ENCODE measurements at places on chromosomes 2 and 18.
A peak's percentile ranks its signal among the peaks of the same experiment; 100 is the strongest.

DNA sequence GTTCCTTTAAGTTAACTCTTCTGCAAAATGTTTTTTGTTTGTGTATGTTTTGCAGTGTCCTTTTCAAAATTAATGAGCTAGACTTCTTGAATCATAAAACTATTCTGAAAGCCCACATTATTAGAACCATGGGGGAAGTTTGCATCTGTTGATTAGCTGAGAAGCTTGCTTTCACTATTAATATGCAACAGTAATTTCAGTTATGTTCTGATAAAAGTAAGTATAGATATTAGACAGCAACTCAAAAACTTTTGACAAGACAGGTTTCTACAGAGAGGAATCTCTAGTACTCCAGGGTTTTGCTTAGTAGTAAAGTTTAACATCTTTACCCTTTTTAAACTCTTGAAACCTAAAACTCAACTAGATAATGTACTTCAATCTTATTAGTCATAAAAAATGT, 147.8 kb downstream of the UBE2E3 start:
- no peak for DNase-seq

DNA sequence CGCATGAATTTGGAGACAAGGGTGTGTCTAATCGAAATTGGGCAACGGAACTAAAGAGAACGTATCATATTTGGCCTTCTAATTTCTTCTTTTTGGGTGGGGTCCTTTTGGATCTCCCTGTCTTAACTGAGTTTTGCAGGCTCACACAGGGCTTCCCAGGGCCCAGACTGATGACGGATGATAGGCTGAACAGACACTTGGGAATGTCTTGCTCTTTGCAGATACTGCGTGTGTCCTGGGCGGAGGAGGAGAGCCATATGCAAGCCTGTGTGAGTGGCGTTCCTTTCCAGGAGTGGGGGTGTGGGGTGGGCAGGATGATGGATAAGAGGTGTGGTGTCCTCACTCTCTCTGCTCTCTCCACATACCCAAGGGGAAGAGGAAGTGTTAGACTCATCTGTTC, 40.1 kb downstream of the TNP1 start:
- no peak for DNase-seq

GRCh38 chr18:8654503-8655451, 45.5 kb downstream of the RAB12 start:
- DNase-seq, result peak; percentile 35

GRCh38 chr18:75429975-75430374, 2.5 kb upstream of the SMIM21 start:
- peak; percentile 36 for DNase-seq

DNA sequence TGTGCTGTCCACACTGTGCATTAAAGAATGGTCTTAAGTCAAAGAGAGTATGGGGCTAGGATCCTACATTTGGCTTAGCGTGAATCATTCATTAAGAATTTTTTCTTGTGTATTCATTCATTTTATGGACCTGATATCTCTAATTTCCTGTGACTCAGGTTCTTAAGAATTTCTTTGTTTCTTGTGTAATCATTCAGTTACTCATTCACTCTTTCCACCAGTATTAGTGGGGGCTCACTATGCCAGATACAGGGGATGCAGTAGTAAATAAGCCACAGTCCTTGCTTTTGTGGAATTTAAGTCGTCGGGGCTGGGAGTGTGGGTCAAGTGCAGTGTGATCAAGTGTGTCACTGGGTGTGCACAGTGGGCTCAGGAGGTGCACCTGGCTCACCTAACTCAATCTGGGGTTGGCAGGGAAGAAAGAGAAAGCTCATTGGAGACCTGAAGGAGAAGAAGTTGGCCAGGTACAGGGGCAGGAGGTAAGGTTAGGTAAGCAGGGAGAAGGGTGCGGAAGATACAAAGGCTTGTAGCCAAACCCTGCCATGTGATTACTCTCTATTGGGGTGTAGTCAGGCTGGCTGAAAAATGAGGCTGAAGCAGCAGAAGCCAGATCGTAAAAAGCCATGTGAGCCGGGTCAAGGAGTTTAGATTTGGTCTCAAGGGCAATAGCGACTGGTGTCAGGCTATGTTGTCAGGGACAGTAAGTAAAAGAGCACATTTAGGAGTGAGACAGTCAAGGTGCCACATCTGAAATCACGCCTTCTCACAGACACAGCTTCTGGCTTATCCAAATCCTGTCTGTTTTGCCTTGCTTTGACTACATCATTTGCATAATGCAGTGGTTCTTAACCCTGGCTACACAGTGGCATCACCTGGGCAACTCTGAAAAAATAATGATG, 67.2 kb downstream of the KCTD1 start:
- DNase-seq, result peak; percentile 96

DNA sequence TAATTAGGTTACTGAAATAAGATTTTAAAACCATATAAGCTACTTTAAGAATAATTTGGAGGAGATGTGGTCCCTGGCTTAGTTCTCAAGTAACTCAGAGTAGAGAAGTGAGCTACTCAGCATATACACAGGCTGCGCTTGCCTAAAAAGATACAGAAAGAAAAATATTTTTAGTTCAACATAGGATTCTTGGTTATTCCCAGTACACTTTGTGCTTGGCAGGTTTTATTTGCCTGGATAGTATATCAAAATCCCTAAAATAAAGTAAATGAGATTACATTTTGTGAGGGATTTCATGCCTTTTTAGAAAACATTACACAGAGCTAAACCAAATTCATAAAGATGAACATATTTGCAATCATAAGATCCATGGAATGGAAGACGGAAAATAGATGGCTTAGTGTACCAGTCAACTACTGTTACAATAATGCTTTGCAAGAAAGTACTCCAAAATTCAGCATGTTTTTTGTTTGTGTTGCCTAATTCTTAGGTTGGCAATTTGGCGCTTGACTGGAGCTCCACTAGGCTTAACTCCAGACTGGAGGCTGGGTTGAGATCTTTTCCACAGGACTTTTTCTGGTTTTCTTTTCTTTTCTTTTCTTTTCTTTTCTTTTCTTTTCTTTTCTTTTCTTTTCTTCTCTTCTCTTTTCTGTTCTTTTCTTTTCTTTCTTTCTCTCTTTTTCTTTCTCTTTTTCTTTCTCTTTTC, 600.5 kb upstream of the SYT4 start:
- DNase-seq, result no peak

- DNase-seq, result no peak
These were observed 141.7 kb upstream of the GPC1 start for GRCh38 chr2:240293557-240294461.

DNA sequence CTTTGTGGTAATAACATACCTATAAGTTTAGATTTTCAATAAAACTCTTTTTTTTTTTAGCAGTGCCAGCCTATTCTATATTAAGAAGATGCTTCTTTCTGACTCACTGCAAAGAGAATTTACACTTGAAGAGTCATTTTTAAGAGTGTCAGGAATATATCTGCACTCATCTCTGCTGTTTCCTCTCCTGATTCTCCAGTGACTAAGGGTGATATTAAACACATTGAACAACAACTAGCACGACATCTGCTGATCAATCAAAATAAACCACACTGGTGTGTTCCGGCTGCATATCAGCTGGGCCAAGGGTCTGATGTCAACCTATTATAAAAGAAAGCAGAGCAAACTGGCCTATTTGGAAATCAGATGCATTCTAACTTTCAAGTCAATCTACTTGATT, 15.0 kb downstream of the RAB27B start:
- DNase-seq, result peak; percentile 30

DNA sequence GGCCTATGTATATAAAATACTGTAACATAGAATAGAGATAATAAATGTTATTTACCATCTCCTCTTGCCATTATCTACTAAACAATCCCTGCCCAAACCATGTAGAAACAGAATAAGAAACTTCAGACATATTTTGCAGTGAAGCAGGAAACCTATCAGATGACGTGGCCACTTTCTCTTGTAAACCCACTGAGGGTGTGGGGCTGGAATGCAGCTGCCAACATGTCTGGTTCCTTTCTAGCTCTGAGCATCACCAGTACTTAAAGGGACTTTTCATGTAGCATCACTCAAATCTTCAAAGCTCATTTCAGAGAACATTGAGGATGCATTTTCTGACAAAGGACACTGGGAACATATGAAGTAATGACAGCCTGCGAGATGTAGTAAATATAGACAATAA, 251.8 kb downstream of the LPIN1 start:
- peak; percentile 75 for DNase-seq

DNA sequence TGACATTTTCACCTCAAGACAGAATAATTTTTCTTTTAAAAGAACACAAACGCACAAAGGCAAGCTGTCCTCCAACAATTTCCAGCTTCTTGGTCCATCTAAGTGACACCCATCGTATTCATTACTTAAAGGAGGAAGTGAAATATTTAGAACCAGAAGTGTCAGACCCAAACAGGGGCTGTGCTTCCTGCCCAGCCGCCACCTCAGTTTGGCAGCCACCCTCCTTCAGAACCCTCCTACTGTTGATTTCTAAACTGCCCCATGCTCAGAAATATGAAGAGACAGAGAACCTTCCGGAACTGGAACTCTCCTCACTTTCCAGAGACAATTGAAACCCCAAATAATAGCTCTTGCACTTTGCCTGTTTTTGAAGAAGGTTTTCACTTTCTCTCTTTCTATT, 734.8 kb upstream of the SALL3 start:
- no peak for DNase-seq

- no peak for DNase-seq
These were observed 168.6 kb downstream of the SLC8A1 start for GRCh38 chr2:40283111-40283909.

DNA sequence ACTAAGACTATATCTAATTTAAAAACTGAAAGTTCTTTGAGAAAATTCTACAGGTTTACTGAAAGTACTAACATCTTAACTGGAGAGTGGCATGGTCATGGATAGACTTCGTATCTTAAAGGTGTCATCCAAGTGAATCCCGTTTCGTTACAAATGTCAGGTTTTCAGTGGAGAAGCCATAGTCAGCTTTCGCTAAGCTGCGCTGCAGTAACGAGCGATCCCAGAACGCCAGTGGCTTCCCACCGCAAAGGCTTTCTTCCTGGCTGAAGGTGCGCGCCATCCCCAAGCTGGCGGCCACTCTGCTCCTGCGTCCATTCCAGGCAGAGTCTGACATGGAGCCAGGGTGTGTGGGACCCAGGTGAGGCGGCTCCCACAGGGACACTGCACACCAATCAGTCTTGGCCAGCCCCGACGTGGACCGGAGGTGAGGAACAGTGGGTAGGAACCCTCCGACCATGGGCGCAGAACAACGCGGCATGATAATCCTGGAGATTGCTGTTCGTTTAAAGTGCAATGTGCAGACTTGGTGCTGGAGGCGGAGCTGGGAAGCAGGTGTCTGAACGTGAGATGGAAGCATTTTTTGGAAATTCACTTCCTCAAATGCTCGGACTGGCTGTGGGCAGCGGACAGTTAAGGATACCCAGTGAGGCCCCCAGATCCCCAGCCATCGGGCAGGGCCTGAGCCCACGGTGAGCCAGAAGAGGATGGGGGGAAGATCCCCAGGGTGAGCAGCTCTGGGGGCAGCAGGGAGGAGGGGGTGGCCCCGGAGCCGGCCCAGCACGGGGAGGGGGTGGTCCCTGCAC, 27.8 kb upstream of the KCNG2 start:
- no peak for DNase-seq

DNA sequence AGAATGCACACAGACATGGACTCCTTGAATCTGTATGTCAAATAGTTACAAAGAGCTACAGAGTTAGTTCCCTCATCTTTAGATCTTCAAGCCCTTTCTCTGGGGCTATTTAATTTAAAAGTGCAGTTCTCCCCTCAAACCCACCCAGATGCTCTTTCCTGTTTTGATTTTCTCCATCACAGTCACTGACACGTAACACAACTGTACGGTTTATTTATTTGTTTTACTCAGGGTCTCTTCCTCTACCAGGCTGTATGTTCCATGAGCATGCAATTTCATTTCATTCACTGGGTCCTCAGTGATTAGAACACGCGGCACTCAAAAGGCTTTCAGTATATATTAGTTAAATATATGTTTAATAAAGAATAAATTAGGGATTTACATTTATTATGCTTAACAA, 94.7 kb downstream of the DOCK10 start:
- no peak for DNase-seq

DNA sequence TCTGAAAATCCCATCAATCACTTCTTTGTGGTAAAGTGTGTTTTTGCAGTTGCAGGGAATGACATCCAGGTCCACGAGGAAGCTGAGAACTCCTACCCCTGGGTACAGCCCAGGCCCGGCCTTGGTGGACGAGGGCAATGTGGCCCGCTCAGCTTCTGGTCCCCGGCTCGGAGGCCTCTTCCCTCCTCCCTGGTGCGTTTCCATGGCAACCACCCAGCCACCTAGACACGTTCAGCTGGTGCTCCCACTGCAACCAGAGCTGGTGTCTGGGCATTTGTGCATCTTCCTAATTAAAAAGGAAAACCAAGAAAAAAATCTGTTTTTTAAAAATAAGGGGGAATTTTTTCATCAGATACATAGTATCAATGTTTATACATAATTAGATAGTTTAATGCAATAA, 603.6 kb upstream of the SALL3 start:
- DNase-seq, result no peak

- no peak for DNase-seq
These were observed 24.1 kb upstream of the SP3 start for GRCh38 chr2:173989160-173989883.

GRCh38 chr2:21836719-21837118, 713.0 kb downstream of the TDRD15 start:
- no peak for DNase-seq

- DNase-seq, result peak; percentile 40
These were observed 39.1 kb upstream of the DLX1 start for GRCh38 chr2:172046080-172046678.

GRCh38 chr2:235832941-235833340, 335.2 kb downstream of the GBX2 start:
- DNase-seq, result no peak

GRCh38 chr2:230541934-230542380, 126.0 kb downstream of the SP100 start:
- no peak for DNase-seq

DNA sequence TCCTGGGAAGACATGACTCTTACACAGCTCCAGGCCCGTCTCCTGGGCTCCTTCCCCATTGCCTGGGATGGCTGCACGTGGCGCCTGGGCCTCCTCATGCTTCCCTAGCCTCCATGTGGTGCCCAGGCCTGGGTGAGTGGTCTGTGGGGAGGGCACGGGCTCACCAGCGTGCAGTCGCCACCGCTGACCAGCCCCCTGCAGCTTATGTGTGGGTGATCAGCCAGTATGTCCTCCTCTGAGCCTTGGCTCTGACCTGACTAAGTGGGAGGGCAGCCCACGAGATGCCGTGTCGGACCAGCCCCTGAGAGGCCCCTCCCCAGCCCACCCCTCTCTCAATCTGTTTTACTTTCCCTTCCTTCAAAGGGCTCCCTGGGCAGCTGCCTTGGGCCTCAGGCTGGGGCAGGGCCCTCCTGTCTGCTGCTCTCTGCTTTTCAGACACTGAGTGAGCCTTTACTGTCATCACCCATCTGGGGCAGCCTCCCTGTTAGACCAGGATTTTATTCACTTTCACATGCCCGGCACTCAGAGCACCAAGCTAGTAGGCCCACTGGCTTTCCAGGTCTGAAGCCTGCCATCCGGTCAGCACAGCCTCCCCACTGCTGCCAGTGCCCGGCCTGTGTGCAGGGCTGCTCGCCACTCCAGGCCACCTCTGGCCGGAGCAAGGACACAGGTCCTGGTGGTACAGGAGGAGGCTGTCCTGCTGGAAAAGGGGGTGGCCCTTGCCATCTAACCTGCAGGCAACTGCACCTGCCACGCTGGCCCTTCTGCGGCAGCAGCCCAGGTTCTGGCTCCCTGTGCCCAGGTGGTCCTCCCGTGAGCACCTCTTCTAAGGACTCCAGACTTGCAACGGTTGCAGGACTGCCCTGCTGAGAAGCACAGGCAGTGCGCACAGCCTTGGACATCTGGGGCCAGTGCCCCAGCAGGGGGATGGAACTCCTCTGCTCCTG, 84.9 kb upstream of the HPCAL1 start:
- DNase-seq, result no peak
